Astrocyte (in vitro differentiated cells and primary cell): ENCODE measurements at places on chromosomes 5 and 9. TPM values are rescaled to one million over a fixed set of nuclear protein-coding genes. Genes with fewer than 3 reads are reported as not detected.

The MPDZ gene
- 27.2 and 31.0 TPM in 2 replicates for total RNA-seq

The SLC6A18 gene
- not detected in 2 replicates for total RNA-seq

The SNCB gene
- 2.7 and 3.4 TPM in 2 replicates for total RNA-seq

The MOB3B gene
- total RNA-seq, result 2.8 and 3.9 TPM in 2 replicates

The GTF3C4 gene
- 27.3 and 27.9 TPM in 2 replicates for total RNA-seq

The DAPK1 gene
- 31.1 and 35.1 TPM in 2 replicates for total RNA-seq

- no peaks in the 10 kb centered on the region for H3K27me3 ChIP-seq
- no peaks in the 10 kb centered on the region for H3K36me3 ChIP-seq
- no peaks in the 10 kb centered on the region for H3K4me1 ChIP-seq
- H3K27ac ChIP-seq, result no peak overlapping the region
- no peak for DNase-seq
- no peak overlapping the region for H3K4me3 ChIP-seq
Observed at GRCh38 chr9:127776195-127776923, 2.1 kb downstream of the SH2D3C start.

DNA sequence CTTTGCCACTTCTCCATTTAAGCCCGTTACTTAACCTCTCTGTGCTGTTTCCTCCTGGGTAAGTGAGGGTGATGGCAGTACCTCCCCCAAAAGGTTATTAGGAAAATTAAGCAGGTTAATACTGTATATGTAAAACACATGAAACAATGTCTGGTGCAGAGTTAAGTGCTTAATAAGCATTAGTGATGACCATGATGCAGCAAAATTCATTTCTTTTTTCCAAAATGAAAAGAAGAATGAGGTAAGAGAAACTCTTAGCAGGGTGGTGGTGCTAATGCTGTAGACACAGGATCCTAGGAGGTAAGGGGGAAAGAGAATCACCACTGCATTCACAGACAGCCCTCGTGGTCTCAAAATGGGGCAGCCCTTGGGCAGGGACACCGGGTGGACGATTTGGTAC, 115.1 kb upstream of the RAI14 start:
- peaks cover 2% of the 10 kb centered on the region for H3K4me1 ChIP-seq
- no peaks in the 10 kb centered on the region for H3K27me3 ChIP-seq
- no peak overlapping the region for H3K4me3 ChIP-seq

- H3K36me3 ChIP-seq, result no peaks in the 10 kb centered on the region
- H3K4me1 ChIP-seq, result no peaks in the 10 kb centered on the region
- no peak overlapping the region for H3K27ac ChIP-seq
- no peak for DNase-seq
- H3K27me3 ChIP-seq, result peaks cover 3% of the 10 kb centered on the region
- H3K4me3 ChIP-seq, result no peak overlapping the region
Observed at GRCh38 chr9:86953181-86953580, 5.9 kb upstream of the GAS1 start.

GRCh38 chr5:82684659-82685058, 392.5 kb downstream of the TMEM167A start:
- no peak overlapping the region for H3K4me3 ChIP-seq
- no peaks in the 10 kb centered on the region for H3K36me3 ChIP-seq
- no peak for DNase-seq
- H3K27ac ChIP-seq, result no peak overlapping the region
- H3K4me1 ChIP-seq, result no peaks in the 10 kb centered on the region

GRCh38 chr9:131410044-131410491, 16.2 kb downstream of the PRRC2B start:
- no peaks in the 10 kb centered on the region for H3K27me3 ChIP-seq
- H3K36me3 ChIP-seq, result no peaks in the 10 kb centered on the region
- peaks cover 40% of the 10 kb centered on the region for H3K4me1 ChIP-seq

GRCh38 chr9:135608999-135609317, 30.4 kb downstream of the GLT6D1 start:
- DNase-seq, result no peak
- no peaks in the 10 kb centered on the region for H3K4me1 ChIP-seq
- no peaks in the 10 kb centered on the region for H3K27me3 ChIP-seq

GRCh38 chr9:21777701-21778100, 24.7 kb upstream of the MTAP start:
- peak overlapping the region; percentile 74 for H3K27ac ChIP-seq
- H3K4me1 ChIP-seq, result peaks cover 26% of the 10 kb centered on the region
- H3K36me3 ChIP-seq, result no peaks in the 10 kb centered on the region
- peak; percentile 96 for DNase-seq
- H3K4me3 ChIP-seq, result no peak overlapping the region

GRCh38 chr5:112604732-112605630, 132.7 kb upstream of the APC start:
- H3K27me3 ChIP-seq, result no peaks in the 10 kb centered on the region
- H3K4me3 ChIP-seq, result no peak overlapping the region
- DNase-seq, result no peak
- no peak overlapping the region for H3K27ac ChIP-seq

DNA sequence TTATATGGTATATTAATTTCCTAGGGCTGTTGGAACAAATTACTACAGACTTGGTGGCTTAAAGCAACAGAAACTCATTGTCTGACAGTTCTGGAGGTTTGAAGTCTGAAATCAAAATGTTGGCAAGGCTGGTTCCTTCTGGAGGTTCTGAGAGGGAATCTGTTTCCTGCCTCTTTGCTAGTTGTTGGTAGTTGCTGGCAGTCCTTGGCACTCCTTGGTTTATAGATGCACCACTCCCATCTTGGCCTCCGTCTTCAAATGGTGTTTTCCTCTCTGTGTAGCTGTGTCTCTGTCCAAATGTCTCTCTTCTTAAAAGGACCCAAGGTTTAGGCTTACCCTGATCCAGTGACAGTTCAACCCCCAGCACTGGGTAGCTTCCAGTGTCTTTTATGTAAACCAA, 17.5 kb downstream of the MELK start:
- H3K4me3 ChIP-seq, result no peak overlapping the region
- no peak for DNase-seq
- H3K27me3 ChIP-seq, result no peaks in the 10 kb centered on the region
- H3K27ac ChIP-seq, result no peak overlapping the region
- H3K36me3 ChIP-seq, result peaks cover 20% of the 10 kb centered on the region

- H3K36me3 ChIP-seq, result peaks cover 30% of the 10 kb centered on the region
- H3K4me1 ChIP-seq, result no peaks in the 10 kb centered on the region
- no peak overlapping the region for H3K4me3 ChIP-seq
Observed at GRCh38 chr9:132894862-132895835, 16.5 kb downstream of the SPACA9 start.

- no peaks in the 10 kb centered on the region for H3K27me3 ChIP-seq
- peaks cover 9% of the 10 kb centered on the region for H3K4me1 ChIP-seq
- H3K27ac ChIP-seq, result no peak overlapping the region
Observed at GRCh38 chr5:123785162-123786071, 273.4 kb downstream of the CSNK1G3 start.
